ENCODE measurements at places on chromosomes 13 and 19.

DNA sequence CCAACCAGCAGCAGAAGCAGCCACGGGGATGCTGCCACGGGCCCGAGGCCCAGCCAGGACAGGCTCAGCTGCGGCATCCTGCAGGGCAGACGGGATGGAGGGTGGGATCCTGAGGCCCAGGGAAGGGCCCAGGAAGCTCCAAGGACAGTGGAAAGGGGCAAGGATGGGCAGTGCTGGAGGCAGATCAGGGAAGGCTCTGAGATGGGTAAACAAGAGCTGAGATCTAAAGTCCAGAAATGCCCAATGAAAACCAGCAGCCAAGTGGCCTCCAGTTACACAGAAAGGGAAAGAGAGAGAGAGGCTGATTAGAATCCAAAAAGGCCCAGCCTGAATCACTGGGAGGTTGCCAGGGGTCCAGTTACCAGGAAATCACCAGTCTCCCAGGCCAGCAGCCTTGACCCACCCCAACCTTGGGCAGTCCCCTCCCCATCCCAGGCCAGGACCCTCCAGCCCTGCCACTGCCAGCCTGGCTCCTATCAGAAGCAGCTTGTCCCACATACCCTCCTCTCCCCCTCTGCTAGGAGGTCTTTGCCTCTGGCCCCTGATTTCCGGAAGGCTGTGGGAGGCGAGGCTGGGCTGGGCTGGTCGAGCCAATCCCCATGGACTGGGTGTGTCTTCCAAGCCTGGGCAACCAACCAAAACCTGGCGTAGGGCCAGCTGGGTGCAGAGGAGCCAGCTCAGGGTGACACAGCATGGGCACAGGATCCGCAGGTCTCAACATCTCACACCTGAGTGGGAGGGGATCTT, at the start of gene CYP4F11:
CYP4F11 (minus strand) TSS at position 198 of the 747 bp plus-strand sequence; CDS start at position 77, 121 bp downstream.
- DNase-seq = peak; percentile 6

DNA sequence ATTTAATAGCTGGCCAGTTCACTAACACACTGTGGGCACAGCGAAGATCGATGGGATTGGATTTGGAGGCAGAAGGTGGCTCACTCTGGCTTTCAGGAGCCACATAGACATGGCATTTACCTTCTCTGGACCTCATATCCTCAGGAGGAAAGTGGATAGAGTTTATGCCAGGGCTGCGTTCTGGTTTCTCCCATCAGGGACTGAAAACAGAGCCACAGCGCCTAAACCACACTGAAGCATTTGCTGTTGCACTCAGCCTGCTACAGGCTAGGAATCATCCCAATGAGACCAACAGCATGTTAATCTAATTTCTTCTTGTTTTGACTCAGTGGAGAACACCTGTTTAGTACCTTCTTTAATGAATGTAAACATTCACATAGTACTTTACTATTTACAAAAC, 1.6 kb downstream of the CYSLTR2 start:
- DNase-seq = no peak

DNA sequence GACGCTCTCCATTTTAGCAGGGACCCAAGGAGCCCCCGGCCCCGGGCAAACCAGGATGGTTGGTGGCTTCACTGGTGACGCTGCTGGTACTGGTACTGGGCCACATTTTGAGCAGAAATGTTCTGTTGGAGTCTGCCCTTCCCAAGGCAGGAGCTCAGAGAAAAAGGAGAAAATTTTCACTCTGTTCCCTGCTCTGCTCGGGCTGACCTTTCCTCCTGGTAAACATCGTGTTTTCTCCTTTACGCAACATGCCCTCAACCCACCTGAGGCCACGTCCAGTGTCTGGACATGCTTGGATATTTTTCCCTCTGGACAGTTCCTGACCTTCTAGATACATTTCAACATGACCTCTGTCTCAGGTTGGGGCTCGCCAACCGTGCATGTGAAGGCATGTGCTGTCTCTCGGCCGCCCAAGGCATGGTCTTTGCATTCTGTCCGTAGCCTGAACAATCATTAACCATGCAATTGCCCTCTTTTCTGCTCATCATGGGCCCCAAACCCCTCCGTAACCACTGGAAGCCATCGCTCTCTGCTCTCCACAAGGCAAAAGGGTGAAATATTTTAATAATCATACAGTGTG, 115.2 kb upstream of the PEG3 start:
- no peak for DNase-seq

DNA sequence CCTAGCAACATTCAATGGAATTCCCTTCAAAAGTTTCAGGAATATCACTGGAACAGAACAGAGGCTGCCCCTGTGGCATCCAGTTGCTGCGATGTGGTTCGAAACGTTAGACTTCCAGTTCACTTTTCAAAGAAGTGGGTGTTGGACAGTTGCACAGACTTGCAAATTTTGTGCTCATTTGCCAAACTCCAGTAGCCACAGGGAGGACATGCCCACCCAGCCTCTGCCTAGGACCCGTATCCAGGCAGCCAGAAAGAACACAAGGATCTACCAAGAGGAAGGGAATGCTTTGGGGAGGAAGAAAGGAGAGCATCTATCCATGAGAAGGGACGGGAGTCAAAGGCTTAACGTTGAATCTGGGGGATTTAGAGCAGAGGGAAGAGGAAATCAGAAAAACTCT, at the start of gene METTL21C:
METTL21C (minus strand) TSS at position 108 of the 400 bp plus-strand sequence. CDS start 546 bp downstream, outside the sequence.
- DNase-seq = no peak

GRCh38 chr13:68713394-68713793, 1394.2 kb upstream of the ATXN8OS start:
- DNase-seq = no peak

DNA sequence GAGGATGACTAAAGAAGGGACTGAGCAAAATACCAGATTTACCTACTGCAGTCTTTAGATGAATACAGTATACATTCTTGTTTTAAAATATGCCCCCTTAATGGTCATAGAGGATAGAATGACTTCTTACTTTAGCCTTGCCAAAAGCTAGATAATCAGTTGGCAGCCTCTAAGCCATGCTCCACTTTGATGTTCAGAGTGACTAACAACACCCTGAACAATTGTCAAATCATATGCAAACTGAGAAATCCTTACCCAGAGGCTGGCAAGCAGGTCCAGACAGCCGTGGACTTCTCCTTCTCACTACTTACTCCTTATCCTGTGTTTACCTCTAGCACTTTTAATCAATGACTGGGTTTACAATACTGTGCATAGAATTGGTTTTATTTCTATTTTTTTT, 23.6 kb upstream of the PHF11 start:
- no peak for DNase-seq

DNA sequence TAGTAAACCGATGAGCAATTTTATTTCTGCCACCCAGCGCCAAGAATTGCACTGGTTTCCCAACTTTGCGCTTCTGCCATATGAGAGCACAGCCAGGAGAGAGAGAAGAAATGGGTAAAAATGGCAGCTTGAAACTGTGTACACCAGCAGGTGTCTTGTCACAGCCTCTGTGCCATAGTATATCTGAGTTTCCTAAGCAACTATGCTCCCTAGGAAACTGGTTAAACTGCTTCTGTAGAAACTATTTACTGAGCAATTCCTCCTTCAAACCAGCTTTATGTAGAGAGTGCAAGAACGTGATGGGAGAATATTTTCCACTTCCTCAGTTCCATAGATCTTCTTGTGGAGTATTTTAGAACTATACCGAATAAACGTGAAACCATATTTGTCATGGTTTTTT, 1361.3 kb downstream of the PCDH9 start:
- DNase-seq = no peak

- DNase-seq = no peak
Measured at GRCh38 chr19:46976845-46977320, 42.8 kb upstream of the NPAS1 start.

DNA sequence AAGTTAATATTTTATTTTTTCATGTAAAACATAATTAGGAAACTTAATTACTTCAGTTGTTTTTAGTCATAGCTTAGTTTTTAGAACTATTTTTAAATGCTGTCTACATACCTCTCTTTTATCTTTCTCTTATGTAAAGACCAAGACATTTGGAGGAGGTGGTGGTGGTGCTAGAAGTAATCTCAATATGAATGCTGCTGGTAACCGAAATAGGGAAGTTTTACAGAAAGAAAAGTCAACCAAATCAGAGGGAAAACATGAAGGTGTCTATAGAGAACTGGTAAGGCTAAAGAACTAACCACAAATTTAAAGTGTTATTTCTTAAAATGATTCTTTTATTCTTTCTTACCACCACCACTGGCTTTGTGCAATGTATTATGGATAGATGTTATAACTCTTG, 97.3 kb downstream of the TDRD3 start:
- DNase-seq = no peak

DNA sequence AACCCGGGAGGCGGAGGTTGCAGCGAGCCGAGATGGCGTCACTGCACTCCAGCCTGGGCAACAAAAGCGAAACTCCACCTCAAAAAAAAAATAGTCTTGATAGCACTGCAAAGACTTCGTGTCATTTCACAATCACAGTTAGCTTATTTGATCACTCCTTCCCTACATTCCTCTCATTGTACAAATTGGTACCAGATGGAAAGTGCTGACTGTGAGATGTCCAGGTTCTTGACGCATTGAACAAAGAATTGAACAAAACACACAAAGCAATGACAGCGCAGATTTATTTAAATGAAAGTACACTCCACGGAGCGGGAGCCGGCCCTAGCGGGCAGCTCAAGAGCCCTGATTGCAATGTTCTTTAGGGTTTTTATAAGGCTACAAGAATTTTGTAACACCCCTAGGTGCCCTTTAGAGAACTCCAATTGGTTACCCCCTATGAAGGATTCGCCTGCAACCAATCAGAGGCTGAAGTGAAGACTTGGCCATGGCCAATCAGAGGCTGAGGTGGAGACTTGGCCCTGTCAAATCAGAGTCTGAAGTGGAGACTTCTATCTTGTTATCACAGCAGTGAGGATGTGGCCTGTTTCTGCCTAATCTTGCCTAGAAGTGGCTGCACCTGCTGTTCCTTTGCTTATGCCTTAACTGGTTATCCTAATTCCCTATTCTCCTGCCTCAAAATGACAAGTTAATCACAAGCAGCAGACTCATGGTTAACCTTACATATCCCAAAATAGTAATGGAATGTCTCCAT, 16.7 kb downstream of the ZNF556 start:
- DNase-seq = no peak

GRCh38 chr13:112982281-112983041, 13.4 kb downstream of the MCF2L start:
- DNase-seq = no peak

- no peak for DNase-seq
Measured at GRCh38 chr13:51241720-51242119, 19.5 kb downstream of the FAM124A start.

- no peak for DNase-seq
Measured at GRCh38 chr13:34681405-34681955, 260.6 kb upstream of the NBEA start.

GRCh38 chr13:38566519-38566918, 120.4 kb upstream of the FREM2 start:
- no peak for DNase-seq

- no peak for DNase-seq
Measured at GRCh38 chr13:51643882-51644281, 59.6 kb downstream of the WDFY2 start.

Measured in NCI-H526 (cell line).